Activated CD4-positive, alpha-beta T cell treated with anti-CD3 and anti-CD28 coated beads, Interleukin-2, amount 10 ng/mL, durations not matched to agents 24 days and 14 days (primary cell): ENCODE measurements at places on chromosomes 6 and 20. TPM values are rescaled to one million over a fixed set of nuclear protein-coding genes. Genes with fewer than 3 reads are reported as not detected.

- peaks cover 3% of the 10 kb centered on the region for H3K36me3 ChIP-seq
- H3K27me3 ChIP-seq = peaks cover 68% of the 10 kb centered on the region
- peak; percentile 77 for DNase-seq
- H3K4me3 ChIP-seq = peak overlapping the region; percentile 85
Observed at GRCh38 chr20:13220194-13220903, 725 bp upstream of the ISM1 start.

DNA sequence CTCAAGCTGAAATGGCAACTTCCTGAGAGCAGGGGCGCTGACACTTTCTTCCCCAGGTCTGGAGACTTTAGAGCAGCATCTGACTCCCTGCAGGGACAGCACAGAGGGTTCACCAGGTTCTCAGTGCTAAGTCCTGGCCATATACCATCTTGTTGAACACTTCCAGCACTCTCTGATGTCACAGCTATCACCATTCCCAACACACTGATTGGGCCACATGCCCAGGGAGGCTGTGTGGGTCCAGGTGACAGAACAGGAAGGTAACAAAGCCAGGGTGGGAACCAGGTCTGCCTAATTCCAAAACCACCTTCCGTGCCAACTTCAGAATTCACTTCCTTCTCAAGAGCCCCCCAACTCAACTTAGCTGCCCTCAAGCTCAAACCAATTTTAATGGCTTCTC is 4.3 kb downstream of the APCDD1L start:
- DNase-seq = no peak
- H3K36me3 ChIP-seq = peaks cover 1% of the 10 kb centered on the region
- H3K4me1 ChIP-seq = no peaks in the 10 kb centered on the region
- H3K4me3 ChIP-seq = no peak overlapping the region
- no peak overlapping the region for H3K27ac ChIP-seq

DNA sequence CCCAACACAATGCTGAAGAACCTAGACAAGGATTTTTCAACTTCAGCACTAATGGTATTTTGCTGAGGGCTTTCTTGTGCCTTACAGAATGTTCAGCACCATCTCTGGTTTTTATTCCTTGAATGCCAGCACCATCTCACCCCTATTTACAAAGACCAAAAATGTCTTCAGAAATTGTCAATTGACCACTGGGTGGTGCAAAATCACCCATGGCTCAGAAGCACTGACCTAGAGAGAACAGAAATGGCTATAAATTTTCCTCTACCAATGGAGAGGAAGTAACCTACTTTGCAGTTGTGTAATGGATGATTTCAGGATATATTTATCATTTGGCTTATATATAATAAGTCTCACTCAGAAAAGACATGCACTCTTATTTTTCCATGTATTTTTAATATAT is 431.0 kb upstream of the IRAK1BP1 start:
- no peak for DNase-seq
- no peaks in the 10 kb centered on the region for H3K27me3 ChIP-seq
- H3K27ac ChIP-seq = no peak overlapping the region

GRCh38 chr6:56601390-56601789 is 41.3 kb downstream of the DST start:
- H3K27me3 ChIP-seq = no peaks in the 10 kb centered on the region
- no peak for DNase-seq
- no peaks in the 10 kb centered on the region for H3K4me1 ChIP-seq
- H3K4me3 ChIP-seq = no peak overlapping the region
- H3K36me3 ChIP-seq = no peaks in the 10 kb centered on the region

The SLC22A3 gene
- not detected in 2 replicates for total RNA-seq

- H3K36me3 ChIP-seq = peaks cover 32% of the 10 kb centered on the region
- peak overlapping the region; percentile 76 for H3K27ac ChIP-seq
- H3K4me3 ChIP-seq = no peak overlapping the region
- DNase-seq = peak; percentile 72
- peaks cover 53% of the 10 kb centered on the region for H3K4me1 ChIP-seq
Observed at GRCh38 chr6:107715550-107716321, 108.4 kb downstream of the SCML4 start.

DNA sequence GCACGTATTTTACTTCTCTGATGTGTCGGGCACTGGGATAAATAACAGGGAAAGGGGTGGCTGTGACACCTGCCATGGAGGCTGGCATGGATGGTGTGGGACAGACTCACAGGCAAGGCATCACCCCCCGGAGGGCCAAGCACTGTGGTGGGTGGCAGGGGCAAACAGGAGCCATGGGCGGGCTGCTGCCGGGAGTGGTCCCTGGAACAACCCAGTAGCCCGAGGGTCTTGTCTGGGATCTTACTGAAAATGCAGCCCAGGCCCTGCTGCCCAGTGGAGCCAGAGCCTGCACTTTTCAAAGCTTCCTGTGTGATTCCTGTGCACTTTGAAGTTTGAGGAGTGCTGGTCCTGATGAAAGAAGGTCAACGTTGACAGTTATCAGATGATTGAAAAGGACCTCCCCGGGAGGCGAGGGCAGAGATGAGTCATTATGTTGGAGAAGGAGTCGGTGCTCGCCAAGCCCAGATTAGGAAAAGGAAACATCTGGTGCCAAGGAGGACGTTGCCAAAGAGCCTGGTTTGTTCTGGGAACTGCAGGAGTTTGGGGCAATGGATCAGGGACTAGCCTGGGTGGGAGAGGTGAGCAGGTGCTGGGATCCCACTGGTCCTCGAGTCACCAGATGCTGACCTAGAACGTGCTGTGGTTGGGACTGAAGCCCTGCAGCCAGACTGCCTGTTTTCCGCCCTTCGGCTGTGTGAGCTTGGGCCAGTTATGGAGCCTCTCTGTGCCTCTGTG is 130.0 kb upstream of the GGTLC1 start:
- DNase-seq = no peak
- no peak overlapping the region for H3K4me3 ChIP-seq
- no peak overlapping the region for H3K27ac ChIP-seq

- H3K4me1 ChIP-seq = peaks cover 13% of the 10 kb centered on the region
- peak; percentile 77 for DNase-seq
- peak overlapping the region; percentile 8 for H3K27ac ChIP-seq
- peak overlapping the region; percentile 36 for H3K4me3 ChIP-seq
- no peaks in the 10 kb centered on the region for H3K36me3 ChIP-seq
Observed at GRCh38 chr6:142395768-142396231, 94.0 kb downstream of the ADGRG6 start.

The TGM3 gene
- total RNA-seq = not detected in 2 replicates

DNA sequence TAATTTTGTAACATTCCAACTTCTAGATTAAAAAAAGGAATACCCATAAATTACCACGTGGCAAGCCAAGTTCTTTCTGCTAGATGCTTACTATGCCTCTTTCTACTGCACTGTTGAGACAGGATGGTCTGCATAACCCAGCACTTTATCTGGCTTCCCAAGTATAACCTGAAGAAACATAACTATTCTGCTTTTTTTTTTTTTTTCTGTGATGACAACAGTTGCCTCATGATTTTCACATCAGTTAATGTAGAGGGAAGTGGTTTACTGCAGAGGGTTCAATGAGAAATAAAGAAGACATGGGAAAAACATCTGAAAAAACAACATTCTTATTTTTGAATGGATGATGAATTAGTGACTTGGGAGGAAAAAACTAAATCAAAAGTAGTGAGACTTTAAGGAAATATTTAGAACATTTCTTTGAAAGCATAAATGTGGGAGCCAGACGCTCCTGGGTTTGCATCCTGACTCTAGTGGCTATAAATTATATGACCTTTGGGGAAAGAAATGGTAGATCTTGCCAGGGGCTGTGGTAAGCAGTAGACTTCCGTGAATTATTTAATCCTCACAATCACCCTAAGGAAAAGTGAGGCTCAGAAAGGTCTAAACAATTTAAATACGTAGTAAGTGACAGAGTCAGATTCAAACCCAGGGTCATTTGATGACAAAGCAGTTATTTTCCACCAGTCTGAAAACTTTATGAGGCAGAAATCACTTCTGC is 230.7 kb downstream of the PHACTR1 start:
- DNase-seq = no peak
- H3K27ac ChIP-seq = no peak overlapping the region
- H3K4me3 ChIP-seq = no peak overlapping the region
- peaks cover 6% of the 10 kb centered on the region for H3K27me3 ChIP-seq
- no peaks in the 10 kb centered on the region for H3K36me3 ChIP-seq

The AK9 gene
- 2.1 and 3.2 TPM in 2 replicates for total RNA-seq

- peaks cover 2% of the 10 kb centered on the region for H3K27me3 ChIP-seq
- H3K36me3 ChIP-seq = no peaks in the 10 kb centered on the region
- DNase-seq = no peak
- H3K4me1 ChIP-seq = no peaks in the 10 kb centered on the region
- H3K4me3 ChIP-seq = no peak overlapping the region
Observed at GRCh38 chr20:40572251-40572650, 116.8 kb downstream of the MAFB start.

GRCh38 chr20:32040142-32040953 is 11.7 kb upstream of the HCK start:
- H3K27me3 ChIP-seq = peaks cover 49% of the 10 kb centered on the region
- no peak overlapping the region for H3K27ac ChIP-seq
- DNase-seq = no peak
- H3K4me1 ChIP-seq = peaks cover 2% of the 10 kb centered on the region

DNA sequence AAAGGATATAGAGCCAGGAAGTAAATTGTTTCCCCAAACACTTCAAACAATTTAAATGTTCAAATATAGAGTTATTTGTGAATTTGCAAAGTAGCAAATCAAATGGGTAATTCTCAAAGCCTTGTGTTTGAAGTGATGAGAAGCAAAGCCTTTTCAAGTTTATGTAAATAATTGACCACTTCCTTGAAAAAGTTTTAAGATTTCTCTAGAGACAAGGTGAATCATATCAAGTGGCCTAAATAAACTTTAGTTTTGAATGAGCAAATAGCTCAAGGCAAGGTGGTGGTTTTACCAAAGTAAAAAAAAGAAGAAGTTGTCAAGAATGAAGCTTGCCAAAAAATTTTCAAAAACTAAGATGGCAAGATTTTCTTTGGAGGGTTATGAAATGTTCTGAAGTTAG is 42.6 kb upstream of the IFNGR1 start:
- H3K27me3 ChIP-seq = peaks cover 43% of the 10 kb centered on the region
- H3K4me3 ChIP-seq = no peak overlapping the region
- H3K36me3 ChIP-seq = no peaks in the 10 kb centered on the region
- H3K4me1 ChIP-seq = peaks cover 6% of the 10 kb centered on the region
- no peak for DNase-seq

DNA sequence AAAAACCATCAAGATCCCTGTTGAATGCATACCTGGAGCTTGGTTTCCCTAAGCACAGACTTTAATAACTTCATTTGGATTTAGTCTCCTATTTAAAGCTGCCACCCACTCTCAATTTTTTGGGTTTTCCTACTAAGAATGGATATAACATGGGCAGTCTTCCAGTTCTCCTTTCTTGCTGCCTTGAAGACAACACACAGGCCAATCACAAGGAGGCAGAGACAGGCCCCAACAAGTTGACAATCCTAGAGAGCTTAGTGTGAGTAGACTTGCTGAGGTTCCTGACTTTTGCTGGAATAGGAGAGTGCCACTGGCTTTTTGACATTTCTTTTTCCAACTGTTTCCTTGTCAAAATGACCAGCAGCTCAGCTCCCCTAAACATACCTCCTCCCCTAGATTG is 112.3 kb upstream of the ESR1 start:
- H3K36me3 ChIP-seq = peaks cover 4% of the 10 kb centered on the region
- peaks cover 29% of the 10 kb centered on the region for H3K27me3 ChIP-seq
- no peak overlapping the region for H3K4me3 ChIP-seq
- peaks cover 16% of the 10 kb centered on the region for H3K4me1 ChIP-seq
- DNase-seq = no peak
- no peak overlapping the region for H3K27ac ChIP-seq

The PANK2 gene
- 45.4 and 52.2 TPM in 2 replicates for total RNA-seq

DNA sequence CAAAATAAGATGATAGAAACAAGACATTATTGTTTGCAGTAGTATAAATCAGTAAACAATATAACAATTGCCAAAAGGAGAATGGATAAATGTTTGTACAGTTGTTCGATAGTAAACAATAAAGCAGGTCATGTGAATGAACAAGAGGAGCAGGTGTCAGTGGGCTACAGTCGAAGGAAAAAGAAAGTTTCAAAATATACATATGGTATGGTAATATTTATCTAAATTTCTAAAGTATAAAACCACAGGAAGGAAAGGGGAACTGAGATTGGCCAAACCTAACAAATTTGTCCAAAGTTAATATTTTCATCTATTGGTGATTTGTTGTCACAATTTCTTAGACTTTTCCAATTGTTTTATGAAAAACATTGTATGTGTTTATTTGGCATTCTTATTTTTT is 110.9 kb downstream of the SH3BGRL2 start:
- no peak for DNase-seq
- H3K27me3 ChIP-seq = no peaks in the 10 kb centered on the region
- H3K4me3 ChIP-seq = no peak overlapping the region
- no peak overlapping the region for H3K27ac ChIP-seq
- no peaks in the 10 kb centered on the region for H3K4me1 ChIP-seq
- H3K36me3 ChIP-seq = no peaks in the 10 kb centered on the region

The CALHM4 gene
- not detected in 2 replicates for total RNA-seq

GRCh38 chr20:50815162-50815989 is 20.5 kb downstream of the BCAS4 start:
- no peaks in the 10 kb centered on the region for H3K27me3 ChIP-seq
- H3K4me3 ChIP-seq = peak overlapping the region; percentile 53
- H3K27ac ChIP-seq = peak overlapping the region; percentile 50
- H3K4me1 ChIP-seq = peaks cover 25% of the 10 kb centered on the region

- DNase-seq = no peak
- H3K27me3 ChIP-seq = no peaks in the 10 kb centered on the region
- peaks cover 16% of the 10 kb centered on the region for H3K36me3 ChIP-seq
- H3K4me1 ChIP-seq = peaks cover 20% of the 10 kb centered on the region
Observed at GRCh38 chr20:4953881-4954280, 47.4 kb downstream of the SLC23A2 start.

The UBE3D gene
- 8.6 and 9.3 TPM in 2 replicates for total RNA-seq

GRCh38 chr6:16651871-16652270 is 109.4 kb downstream of the ATXN1 start:
- peak overlapping the region; percentile 61 for H3K4me3 ChIP-seq
- H3K27me3 ChIP-seq = no peaks in the 10 kb centered on the region
- peak overlapping the region; percentile 70 for H3K27ac ChIP-seq
- H3K36me3 ChIP-seq = peaks cover 57% of the 10 kb centered on the region

The COL21A1 gene
- total RNA-seq = not detected in 2 replicates

The DSP gene
- 0.02 TPM in 1 of 2 replicates, not detected in the other for total RNA-seq

- no peaks in the 10 kb centered on the region for H3K27me3 ChIP-seq
- H3K36me3 ChIP-seq = no peaks in the 10 kb centered on the region
- DNase-seq = no peak
- H3K4me3 ChIP-seq = no peak overlapping the region
- H3K27ac ChIP-seq = no peak overlapping the region
Observed at GRCh38 chr6:142731611-142732010, 213.4 kb downstream of the HIVEP2 start.

The TRIM26 gene
- total RNA-seq = 58.3 and 60.1 TPM in 2 replicates

- H3K4me1 ChIP-seq = no peaks in the 10 kb centered on the region
- no peak overlapping the region for H3K4me3 ChIP-seq
- no peak overlapping the region for H3K27ac ChIP-seq
- DNase-seq = no peak
Observed at GRCh38 chr20:48986899-48987298, 59.2 kb upstream of the CSE1L start.

- peak overlapping the region; percentile 68 for H3K27ac ChIP-seq
- no peaks in the 10 kb centered on the region for H3K27me3 ChIP-seq
- peaks cover 67% of the 10 kb centered on the region for H3K36me3 ChIP-seq
- peaks cover 89% of the 10 kb centered on the region for H3K4me1 ChIP-seq
Observed at GRCh38 chr6:111809264-111809663, 64.0 kb downstream of the FYN start.

GRCh38 chr6:132607544-132608233 is 16.4 kb downstream of the TAAR2 start:
- H3K36me3 ChIP-seq = no peaks in the 10 kb centered on the region
- H3K4me1 ChIP-seq = peaks cover 3% of the 10 kb centered on the region
- H3K27ac ChIP-seq = no peak overlapping the region
- no peak overlapping the region for H3K4me3 ChIP-seq
- DNase-seq = no peak

The HLA-DRA gene
- 12.9 and 14.0 TPM in 2 replicates for total RNA-seq
